ENCODE measurements at places on chromosomes 13 and 19. TPM values are rescaled to one million over a fixed set of nuclear protein-coding genes. Genes with fewer than 3 reads are reported as not detected.

GRCh38 chr13:23436680-23437079 lies 3.2 kb upstream of the SACS start:
- DNase-seq: no peak

Gene NXNL1
- total RNA-seq: not detected

DNA sequence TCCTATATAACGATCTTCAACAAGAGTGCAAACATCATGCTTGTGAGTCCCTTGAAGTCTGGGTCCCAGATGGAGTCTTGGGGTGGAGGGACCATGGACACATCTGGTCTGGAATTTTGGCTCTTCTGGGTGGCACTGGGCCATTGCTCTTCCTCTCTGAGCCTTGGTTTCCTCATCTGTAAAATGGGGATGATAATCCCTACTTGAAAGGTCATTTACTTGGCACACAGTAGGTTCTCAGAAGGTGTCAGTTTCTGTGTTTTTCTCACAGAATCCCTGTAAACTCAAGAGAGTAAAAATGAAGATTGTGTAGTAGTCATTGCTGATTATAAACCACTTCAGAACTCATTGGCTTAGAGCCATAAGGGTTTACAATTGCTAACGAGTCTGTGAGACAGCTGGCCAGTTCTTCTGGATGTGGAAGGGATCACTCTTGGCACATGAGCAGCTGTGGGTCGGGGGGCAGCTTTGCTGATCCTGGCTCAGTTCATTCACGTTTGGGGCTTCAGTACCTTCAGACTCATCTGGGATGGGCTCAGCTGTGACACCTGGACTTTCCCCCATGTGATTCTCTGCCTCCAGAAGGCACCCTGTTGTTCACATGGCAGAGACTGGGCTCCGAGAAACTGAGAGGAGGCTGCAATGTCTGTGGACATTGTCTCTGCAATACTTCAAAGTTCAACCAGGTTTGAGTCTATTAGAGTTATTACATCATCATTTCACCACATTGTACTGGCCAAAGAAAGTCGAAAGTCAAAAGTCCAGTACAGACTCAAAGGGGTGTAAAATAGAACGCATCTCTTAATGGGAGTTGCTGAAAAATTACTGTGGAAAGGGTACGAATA lies 7.8 kb downstream of the CYP4F12 start:
- peak; percentile 21 for DNase-seq

GRCh38 chr13:33931397-33932311 lies 113.7 kb downstream of the RFC3 start:
- no peak for DNase-seq

GRCh38 chr13:95137096-95137495 lies 164.2 kb downstream of the ABCC4 start:
- peak; percentile 45 for DNase-seq

Gene RNF225
- not detected for total RNA-seq

DNA sequence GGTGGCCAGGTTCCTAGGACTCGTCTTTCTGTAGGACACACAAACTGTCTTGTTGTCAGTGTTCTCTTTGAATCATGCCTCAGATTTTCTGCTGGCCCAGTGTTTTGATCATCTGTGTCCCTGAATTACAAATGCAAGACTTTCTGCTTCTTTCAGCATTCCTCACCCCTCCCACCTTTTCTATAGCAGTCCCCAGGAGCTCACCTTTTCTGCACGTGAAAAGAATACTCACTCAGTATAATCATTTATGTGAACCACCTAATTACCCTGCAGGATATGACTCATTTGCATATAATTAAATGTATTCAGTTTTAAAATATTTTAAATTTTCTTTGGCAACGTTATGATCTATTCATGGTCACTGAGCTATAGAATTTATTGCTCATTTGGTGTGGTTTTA lies 389.2 kb downstream of the ITGBL1 start:
- DNase-seq: no peak

Gene IGFL2
- total RNA-seq: not detected

Gene HRC
- total RNA-seq: 4.9 TPM

Gene CCNE1
- total RNA-seq: 2.5 TPM

Gene TNFSF9
- 0.45 TPM for total RNA-seq

Gene HCST
- total RNA-seq: 3.7 TPM

- DNase-seq: no peak
These were observed 15.2 kb upstream of the C1QTNF9B start for GRCh38 chr13:23912469-23912868.

Gene ZNF253
- 5.1 TPM for total RNA-seq

GRCh38 chr13:110413016-110413675 lies 106.1 kb downstream of the COL4A2 start:
- DNase-seq: no peak

Gene MEX3D
- total RNA-seq: 37.9 TPM

DNA sequence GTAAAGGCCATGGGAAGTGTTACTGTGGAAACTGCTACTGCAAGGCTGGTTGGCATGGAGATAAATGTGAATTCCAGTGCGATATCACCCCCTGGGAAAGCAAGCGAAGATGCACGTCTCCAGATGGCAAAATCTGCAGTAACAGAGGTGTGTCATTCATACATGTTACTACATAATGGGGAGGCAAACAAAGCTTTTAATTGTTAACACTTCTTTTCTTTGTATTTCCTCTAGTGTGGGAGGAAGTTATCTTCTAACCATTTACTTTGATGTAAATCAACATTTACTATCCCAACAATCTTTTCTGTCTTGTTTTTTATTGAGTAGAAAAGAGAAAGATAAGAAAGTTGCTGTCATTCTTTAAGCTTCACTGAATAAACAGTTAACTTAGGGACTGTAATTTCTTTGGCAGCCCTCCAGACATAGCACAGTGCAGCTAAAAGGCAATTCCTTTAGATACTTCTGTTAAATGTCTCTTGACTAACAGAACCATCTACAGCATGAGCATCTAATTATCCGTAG lies 126.9 kb downstream of the ITGBL1 start:
- DNase-seq: no peak

GRCh38 chr13:20407759-20408158 lies 117.9 kb downstream of the CRYL1 start:
- no peak for DNase-seq

GRCh38 chr13:29489650-29490560 lies 105.6 kb downstream of the SLC7A1 start:
- no peak for DNase-seq
